A549 treated with dexamethasone at 1 μM for 4 hours (cell line): ENCODE measurements at places on chromosomes 1 and 21. TPM values are rescaled to one million over a fixed set of nuclear protein-coding genes. Genes with fewer than 3 reads are reported as not detected.

JTB gene
- total RNA-seq, result 106 to 145 TPM (median 124 TPM) in 5 replicates

PIGV gene
- total RNA-seq, result 5.3 to 7.2 TPM (median 6.4 TPM) in 5 replicates

CD1B gene
- not detected in 5 replicates for total RNA-seq

MOV10 gene
- total RNA-seq, result 21.6 to 33.0 TPM (median 32.1 TPM) in 5 replicates

KIF14 gene
- total RNA-seq, result 7.8 to 12.8 TPM (median 11.5 TPM) in 5 replicates

TMEM240 gene
- total RNA-seq, result 0.20 to 0.52 TPM (median 0.37 TPM) in 5 replicates

STK40 gene
- 8.0 to 11.1 TPM (median 10.1 TPM) in 5 replicates for total RNA-seq

FBLIM1 gene
- 17.2 to 30.9 TPM (median 24.8 TPM) in 5 replicates for total RNA-seq

DISC1 gene
- total RNA-seq, result 0.14 to 0.34 TPM (median 0.22 TPM) in 5 replicates

C8B gene
- total RNA-seq, result not detected in 5 replicates

PGM1 gene
- 35.6 to 39.0 TPM (median 38.8 TPM) in 5 replicates for total RNA-seq

TTC39A gene
- total RNA-seq, result 1.6 to 1.9 TPM (median 1.8 TPM) in 5 replicates

VSIG8 gene
- 0.06 to 0.11 TPM in 2 of 5 replicates, not detected in the others for total RNA-seq

CELA2B gene
- total RNA-seq, result 0.13 TPM in 1 of 5 replicates, not detected in the others

RAB25 gene
- total RNA-seq, result 0.16 TPM in 1 of 5 replicates, not detected in the others

UQCRH gene
- total RNA-seq, result 341 to 613 TPM (median 363 TPM) in 5 replicates

MYBPH gene
- total RNA-seq, result 0.05 TPM in 1 of 5 replicates, not detected in the others

RGS8 gene
- not detected in 5 replicates for total RNA-seq

HRNR gene
- total RNA-seq, result not detected in 5 replicates

URB2 gene
- total RNA-seq, result 12.4 to 16.5 TPM (median 14.7 TPM) in 5 replicates

CBR3 gene
- 9.7 to 10.5 TPM (median 10.4 TPM) in 5 replicates for total RNA-seq

FTCD gene
- total RNA-seq, result 0.16 to 0.33 TPM (median 0.19 TPM) in 3 of 5 replicates, not detected in the others

CLDN14 gene
- total RNA-seq, result 0.07 TPM in 1 of 5 replicates, not detected in the others

PRAMEF2 gene
- 0.07 to 0.24 TPM (median 0.13 TPM) in 5 replicates for total RNA-seq

GALE gene
- total RNA-seq, result 59.1 to 66.8 TPM (median 65.1 TPM) in 5 replicates

ABCA4 gene
- total RNA-seq, result 0.12 to 0.35 TPM (median 0.18 TPM) in 5 replicates

PCP4 gene
- total RNA-seq, result not detected in 5 replicates

VANGL2 gene
- 0.62 to 0.80 TPM (median 0.74 TPM) in 5 replicates for total RNA-seq

WNT9A gene
- 5.0 to 6.7 TPM (median 5.7 TPM) in 5 replicates for total RNA-seq

CATSPERE gene
- total RNA-seq, result 0.02 to 0.08 TPM (median 0.03 TPM) in 5 replicates

FAM177B gene
- total RNA-seq, result not detected in 5 replicates
